Non-pigmented ciliary epithelial cell (primary cell): ENCODE measurements at places on chromosomes 7 and 10.

DNA sequence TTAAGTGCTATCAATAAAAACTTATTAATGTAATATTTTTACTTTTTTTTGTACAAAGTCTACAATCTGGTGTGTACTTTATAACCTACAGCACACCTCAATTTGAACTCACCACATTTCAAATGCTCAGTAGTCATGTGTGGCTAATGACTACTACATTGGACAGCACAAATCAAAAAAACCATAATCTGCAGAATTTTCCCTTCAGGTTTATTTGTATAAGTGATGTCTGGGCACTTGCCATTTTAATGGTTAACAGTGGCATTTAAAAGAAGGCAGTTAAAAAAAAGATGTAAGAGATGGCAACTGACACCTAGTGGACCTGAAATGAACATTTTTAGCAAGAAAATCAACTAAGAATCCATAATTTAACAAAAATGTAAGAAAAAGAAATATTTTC lies 124.6 kb upstream of the NRBF2 start:
- DNase-seq, result no peak

- DNase-seq, result peak; percentile 77
These were observed 136.5 kb upstream of the NAMPT start for GRCh38 chr7:106421181-106421762.

DNA sequence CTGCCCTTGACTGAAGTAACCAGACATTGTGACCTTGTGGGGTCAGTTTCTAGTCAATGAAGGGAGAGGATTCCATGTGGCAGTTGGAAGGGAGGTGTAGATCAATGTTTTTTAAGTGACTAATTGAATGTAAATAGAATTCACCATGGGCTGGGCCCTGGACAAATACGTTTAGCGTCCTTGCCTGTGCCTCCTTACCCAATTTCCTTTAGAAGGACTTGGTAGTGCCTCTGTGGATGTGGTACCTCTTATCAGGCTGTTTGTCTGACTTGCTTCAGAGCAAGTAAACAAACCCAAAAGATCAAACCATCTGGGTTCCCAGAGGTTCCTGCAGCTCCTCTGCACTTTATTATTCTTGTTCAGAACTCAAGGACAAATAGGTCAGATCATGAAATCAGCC lies 4.3 kb upstream of the KAT6B start:
- DNase-seq, result no peak

GRCh38 chr7:141558544-141559183 lies 7.5 kb downstream of the AGK start:
- DNase-seq, result peak; percentile 51

DNA sequence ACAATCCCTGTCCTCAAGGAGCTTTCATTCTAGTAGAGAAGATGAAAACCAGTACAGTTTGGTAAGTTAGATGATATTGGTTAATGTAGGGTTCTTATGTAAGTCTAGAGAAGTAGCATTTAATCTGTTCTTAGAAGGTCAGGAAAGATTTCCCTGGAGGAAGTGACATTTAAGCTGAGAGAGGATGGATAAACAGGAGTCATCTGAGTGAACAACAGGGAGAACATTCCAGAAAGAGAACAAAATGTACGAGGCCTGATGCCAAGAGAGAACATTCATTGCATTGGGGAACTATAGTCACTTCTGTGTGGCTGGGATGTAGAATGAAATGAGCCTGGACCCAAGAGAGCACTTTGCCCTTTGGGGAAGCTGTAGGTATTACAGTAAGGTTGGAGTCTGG lies 88.0 kb downstream of the CFTR start:
- no peak for DNase-seq

- no peak for DNase-seq
These were observed 994 bp upstream of the CYP51A1 start for GRCh38 chr7:92135052-92135889.

GRCh38 chr7:15288741-15289140 lies 273.1 kb downstream of the AGMO start:
- DNase-seq, result no peak

GRCh38 chr7:150842018-150842417 lies 10.3 kb upstream of the AOC1 start:
- no peak for DNase-seq

- DNase-seq, result no peak
These were observed 65.7 kb upstream of the STRIP2 start for GRCh38 chr7:129368389-129368986.

DNA sequence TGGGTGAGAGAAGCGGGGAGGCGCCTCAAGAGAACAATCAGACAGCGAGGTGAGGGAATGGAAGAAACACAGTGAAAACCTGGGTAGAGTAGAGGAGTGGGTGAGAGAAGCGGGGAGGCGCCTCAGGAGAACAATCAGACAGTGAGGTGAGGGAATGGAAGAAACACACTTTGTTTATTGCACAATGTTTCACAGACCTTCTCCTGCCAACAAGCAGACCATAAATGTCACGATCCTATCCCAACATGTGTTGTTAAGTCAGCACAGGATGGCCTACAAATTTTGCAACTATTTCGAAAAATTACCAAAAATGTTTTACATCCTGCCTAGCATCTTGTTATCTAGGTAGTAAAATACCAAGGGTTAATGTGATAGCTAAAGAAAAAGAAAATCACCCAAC lies 115.3 kb downstream of the JAZF1 start:
- DNase-seq, result no peak

DNA sequence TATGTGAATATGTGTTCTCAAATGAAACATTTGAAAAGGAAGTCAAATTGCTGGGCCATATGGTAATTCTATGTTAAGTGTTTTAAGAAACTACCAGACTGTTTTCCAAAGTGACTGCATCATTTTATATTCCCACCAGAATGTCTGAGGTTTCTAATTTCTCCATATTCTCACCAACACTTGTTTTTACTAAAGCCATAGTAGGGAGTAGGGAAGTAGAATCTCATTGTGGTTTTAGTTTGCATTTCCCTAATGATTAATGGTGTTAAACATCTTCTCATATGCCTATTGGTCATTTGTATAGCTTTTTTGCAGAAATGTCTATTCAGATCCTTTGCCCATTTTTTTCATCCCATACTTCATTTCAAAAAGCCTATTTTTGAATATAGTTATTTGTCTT lies 9.1 kb upstream of the SEMA4G start:
- no peak for DNase-seq

- peak; percentile 99 for DNase-seq
These were observed 35.5 kb upstream of the DGKI start for GRCh38 chr7:137882261-137882668.

DNA sequence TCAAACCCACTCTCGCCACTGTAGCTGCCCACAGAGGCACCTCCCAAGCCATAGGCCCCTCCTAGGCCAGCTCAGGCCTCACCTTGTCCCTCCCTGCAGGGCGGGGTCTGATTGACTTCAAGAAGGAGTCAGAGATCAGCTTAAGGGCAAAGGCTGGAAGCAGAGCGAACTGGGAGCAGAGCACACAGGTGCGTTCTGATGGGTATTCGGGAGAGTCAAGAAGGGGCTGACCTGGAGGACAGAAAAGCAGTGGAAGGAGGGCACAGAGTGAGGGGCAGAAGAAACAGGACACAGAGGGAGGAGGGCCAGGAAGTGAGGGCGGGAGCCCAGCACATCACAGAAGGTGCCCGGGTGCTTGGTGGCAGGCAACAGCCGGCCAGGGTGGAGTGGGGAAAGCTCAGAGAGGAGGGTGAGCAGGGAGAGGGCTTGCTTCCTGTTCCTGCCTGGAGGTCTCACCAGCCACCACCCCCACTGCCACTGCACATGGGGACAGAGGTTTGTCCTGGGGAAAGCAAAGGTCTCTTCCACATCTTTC lies at the start of gene AOC1:
AOC1 (plus strand) TSS at position 147 of the 535 bp plus-strand sequence. CDS start 3,954 bp downstream, outside the sequence.
- no peak for DNase-seq

DNA sequence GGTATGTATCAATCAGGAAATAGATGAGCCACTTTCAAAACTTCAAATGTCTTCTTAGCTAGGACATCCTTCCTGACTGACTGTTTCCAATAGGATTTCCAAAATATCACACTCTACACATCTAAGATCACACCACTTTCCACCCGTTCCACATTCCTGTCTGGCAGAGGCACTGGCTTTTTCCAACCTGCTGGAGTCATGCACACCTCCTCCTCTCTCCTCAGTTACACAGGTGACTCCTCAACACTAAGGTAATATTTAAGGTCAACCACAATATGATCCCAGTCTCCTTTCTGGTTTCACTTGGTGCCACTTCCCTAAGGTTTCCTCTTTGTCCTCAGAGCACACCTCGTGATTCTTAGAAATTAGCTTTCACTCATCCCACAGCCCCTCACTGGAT lies 196.5 kb downstream of the PARD3 start:
- no peak for DNase-seq

GRCh38 chr7:106354822-106355221 lies 70.0 kb upstream of the NAMPT start:
- no peak for DNase-seq

DNA sequence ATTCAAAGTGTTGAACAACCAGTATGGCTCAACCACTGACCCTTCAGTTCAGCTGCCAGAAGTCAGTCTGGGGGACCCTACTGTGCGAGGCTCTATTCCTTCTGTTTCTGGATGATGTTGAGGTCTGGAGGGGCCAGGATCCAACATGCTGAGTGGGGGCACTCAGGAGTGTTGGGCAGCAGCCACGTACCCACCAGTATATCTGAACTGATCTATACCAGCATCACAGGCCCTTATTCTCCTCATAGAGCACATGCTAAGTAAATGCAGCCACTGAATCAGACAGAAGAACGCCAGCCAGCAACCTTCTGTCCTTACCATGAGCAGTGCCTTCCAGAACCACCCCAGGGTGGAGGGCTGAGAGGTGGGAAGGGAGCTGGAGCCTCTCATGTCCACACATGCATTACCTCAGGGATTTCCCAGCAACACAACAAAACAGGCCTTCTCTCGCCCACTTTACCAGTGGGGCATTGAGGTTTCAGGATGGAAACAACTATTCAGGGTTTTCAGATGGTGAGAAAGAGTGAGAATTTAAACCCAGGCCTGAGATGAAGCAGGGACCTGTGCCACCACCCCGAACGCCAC lies 6.8 kb upstream of the MSMB start:
- DNase-seq, result no peak

DNA sequence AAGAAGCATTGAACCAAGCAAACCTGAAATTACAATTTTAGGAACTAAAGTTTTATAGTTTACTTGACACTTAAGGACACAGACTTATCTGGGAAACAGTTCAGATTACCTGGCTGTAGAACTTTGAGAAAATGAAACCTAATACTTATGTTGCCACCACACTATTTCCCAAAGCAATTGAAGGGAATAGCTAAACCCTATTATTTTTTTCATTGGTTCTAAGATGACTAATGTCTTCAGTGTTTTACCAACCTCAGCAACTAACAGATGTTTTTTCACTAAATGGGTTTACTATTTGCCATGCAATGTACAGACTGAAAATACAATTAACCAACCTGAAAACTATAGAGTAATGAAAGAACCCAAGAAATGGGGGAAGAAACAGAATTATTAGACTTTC lies 689.6 kb downstream of the SORCS1 start:
- DNase-seq, result no peak

DNA sequence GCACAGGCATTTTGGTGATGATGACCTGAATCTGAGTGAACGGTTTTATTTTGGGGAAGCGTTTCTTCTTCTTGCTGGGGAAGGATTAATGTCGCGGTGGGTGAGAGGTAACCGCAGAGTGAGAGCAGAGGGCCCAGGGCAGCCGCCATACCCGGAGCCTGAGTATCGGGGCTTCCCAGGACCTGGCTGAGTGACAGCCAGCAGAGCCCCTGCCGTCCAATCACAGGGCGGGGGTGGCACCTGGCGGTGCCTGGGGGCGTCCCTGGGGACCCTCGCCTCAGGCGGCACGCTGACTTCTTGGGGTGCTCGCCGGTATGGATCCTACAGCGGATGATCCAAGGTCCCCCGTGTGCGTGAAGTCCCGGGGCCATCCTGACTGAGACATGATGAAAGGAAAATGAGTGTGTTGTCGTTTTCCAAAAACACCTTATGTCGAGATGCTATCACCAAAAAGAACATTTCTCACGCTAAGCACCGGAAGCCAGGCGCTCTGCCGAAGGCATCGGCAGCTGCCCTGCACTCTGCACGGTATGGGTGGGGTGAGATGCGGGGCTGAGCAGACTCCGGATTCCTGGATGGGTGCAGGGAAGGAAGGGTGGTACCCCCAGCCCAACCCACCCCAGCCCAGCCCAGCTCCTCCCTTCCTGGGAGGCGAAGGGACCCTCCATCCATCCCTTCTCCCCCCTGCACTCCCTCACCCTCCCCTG lies 227.9 kb upstream of the SHH start:
- no peak for DNase-seq

GRCh38 chr10:68517188-68517587 lies 10.1 kb downstream of the SLC25A16 start:
- DNase-seq, result no peak

- no peak for DNase-seq
These were observed 8.6 kb upstream of the ZNF713 start for GRCh38 chr7:55878691-55879090.

GRCh38 chr10:114388275-114388674 lies 16.0 kb downstream of the AFAP1L2 start:
- no peak for DNase-seq

DNA sequence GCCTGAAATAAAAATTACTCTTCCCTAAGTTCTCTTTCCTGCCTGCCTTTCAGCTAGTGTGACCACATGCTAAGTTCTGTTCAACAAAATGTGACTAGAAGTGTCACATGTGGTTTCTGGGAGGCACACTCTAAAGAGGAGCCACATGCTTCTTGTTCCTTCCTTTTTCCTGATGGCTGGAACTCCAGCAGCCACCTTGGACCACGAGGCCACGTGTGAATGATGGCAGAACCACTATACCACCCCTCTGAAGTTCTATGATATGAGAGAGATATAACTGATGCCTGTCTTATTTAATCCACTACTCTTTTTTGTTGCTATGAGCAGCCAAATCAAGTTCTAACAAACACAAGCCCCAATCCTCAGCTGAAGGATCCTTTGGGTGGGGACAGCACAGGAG lies 8.1 kb downstream of the PODXL start:
- no peak for DNase-seq
